Endothelial cell (in vitro differentiated cells): ENCODE measurements at places on chromosomes 6 and 20. TPM values are rescaled to one million over a fixed set of nuclear protein-coding genes. Genes with fewer than 3 reads are reported as not detected.
A peak's percentile ranks its signal among the peaks of the same experiment; 100 is the strongest.

DNA sequence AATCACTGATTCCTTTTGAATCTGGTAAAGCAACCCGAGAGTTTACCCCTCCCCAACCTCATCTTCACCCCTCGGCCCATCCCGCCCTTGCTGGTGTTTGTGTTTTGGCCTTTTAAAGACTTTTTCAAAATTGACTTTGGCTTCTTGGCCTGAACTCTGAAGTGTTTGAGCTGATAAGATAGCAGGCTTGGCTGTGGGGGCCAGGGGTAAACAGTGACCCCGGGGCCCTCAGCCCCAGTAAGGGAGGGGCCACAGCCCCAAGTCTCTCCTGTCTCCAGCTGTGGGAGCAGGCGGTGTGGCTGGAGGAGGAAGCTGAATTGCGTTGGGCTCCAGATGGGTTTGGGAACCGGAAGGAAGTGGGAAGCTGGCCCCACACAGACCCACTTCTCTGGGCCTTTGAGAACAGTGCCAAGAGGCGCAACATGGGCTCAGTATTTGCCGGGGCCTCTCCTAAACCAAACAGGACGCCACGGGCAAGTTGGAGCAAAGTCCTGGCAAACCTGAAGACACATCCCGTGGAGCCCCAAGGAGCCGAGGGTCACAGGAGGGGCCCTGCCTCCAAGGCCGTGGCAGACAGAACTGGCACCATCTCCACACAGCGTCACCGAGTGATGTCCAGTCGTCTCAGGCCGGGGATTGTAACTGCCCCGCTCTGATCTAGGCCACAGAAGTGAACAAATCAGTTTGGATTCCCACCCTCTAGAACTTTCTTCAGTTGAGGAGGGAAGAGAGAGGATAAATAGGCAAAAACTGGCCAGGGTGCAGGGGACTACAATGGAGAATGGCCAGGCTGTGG, 54.3 kb upstream of the PTPN1 start:
- DNase-seq = no peak
- H3K27ac ChIP-seq = no peak overlapping the region
- no peaks in the 10 kb centered on the region for H3K27me3 ChIP-seq
- no peaks in the 10 kb centered on the region for H3K4me1 ChIP-seq
- no peak overlapping the region for H3K4me3 ChIP-seq
- no peaks in the 10 kb centered on the region for H3K36me3 ChIP-seq

ZNF334 gene
- 19.5 TPM for total RNA-seq

HRH3 gene
- total RNA-seq = not detected

- H3K27me3 ChIP-seq = peaks cover 2% of the 10 kb centered on the region
- H3K4me3 ChIP-seq = no peak overlapping the region
- H3K27ac ChIP-seq = no peak overlapping the region
- peaks cover 13% of the 10 kb centered on the region for H3K4me1 ChIP-seq
Measured at GRCh38 chr20:50436696-50437095, 73.5 kb upstream of the PTPN1 start.

- DNase-seq = no peak
- peaks cover 4% of the 10 kb centered on the region for H3K27me3 ChIP-seq
- H3K27ac ChIP-seq = no peak overlapping the region
- no peaks in the 10 kb centered on the region for H3K36me3 ChIP-seq
- H3K4me3 ChIP-seq = no peak overlapping the region
Measured at GRCh38 chr6:16302721-16303552, 64.5 kb downstream of the GMPR start.

GRCh38 chr6:99905209-99906106, 88.6 kb downstream of the MCHR2 start:
- H3K4me1 ChIP-seq = no peaks in the 10 kb centered on the region
- H3K27ac ChIP-seq = no peak overlapping the region
- peak; percentile 15 for DNase-seq
- no peak overlapping the region for H3K4me3 ChIP-seq
- H3K36me3 ChIP-seq = no peaks in the 10 kb centered on the region

- no peak overlapping the region for H3K27ac ChIP-seq
- no peak overlapping the region for H3K4me3 ChIP-seq
- H3K4me1 ChIP-seq = no peaks in the 10 kb centered on the region
- no peaks in the 10 kb centered on the region for H3K27me3 ChIP-seq
Measured at GRCh38 chr6:130417951-130418350, 52.1 kb downstream of the TMEM200A start.

FOXS1 gene
- total RNA-seq = 9.6 TPM

GRCh38 chr6:163729127-163729872, 314.8 kb downstream of the QKI start:
- peaks cover 6% of the 10 kb centered on the region for H3K27me3 ChIP-seq
- peaks cover 3% of the 10 kb centered on the region for H3K4me1 ChIP-seq
- no peak overlapping the region for H3K27ac ChIP-seq
- H3K4me3 ChIP-seq = no peak overlapping the region

DNA sequence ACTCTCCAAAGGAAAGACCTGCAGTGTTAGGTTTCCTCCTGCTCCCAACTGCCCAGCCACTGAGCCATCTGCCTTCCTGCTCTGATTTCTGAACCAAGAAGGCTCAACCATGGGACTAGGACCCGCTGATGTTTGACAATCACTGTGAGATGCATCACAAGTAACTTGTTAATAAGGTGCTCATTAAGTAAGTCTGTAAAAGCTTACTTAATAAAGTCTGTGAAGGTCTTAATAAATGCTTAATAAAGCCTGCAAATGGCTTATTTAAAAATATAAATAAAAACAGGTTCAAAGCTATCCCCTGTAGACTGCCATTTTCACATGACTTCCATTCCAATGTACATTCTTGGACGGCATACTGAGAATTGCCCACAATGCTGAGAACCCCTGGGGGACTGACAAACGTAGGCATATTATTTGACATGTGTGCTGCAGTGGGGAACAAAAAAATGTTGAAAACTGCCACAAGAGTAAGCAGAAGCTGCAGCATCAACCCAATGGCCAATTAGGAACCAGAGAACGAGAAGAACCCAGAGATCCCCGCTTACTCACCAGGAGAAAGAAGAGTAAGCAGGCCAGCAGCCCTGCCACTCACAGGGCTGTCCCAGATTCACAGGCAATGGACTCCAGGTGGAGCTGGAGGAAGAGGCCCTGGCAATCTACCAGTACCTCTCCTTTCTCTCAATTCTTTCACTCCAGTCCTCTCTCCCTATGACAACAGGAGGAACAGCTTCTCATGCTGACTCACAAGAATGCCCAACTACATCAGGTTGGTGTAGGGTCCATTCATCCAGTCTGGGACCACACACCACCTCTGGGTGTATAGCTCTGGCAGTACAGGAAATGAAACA, 19.5 kb downstream of the KIF13A start:
- H3K36me3 ChIP-seq = peaks cover 15% of the 10 kb centered on the region
- H3K4me3 ChIP-seq = no peak overlapping the region

GRCh38 chr20:24723647-24724352, 225.3 kb upstream of the CST7 start:
- H3K4me3 ChIP-seq = no peak overlapping the region
- no peaks in the 10 kb centered on the region for H3K36me3 ChIP-seq
- H3K27me3 ChIP-seq = no peaks in the 10 kb centered on the region
- DNase-seq = no peak
- H3K27ac ChIP-seq = no peak overlapping the region
- peaks cover 5% of the 10 kb centered on the region for H3K4me1 ChIP-seq

- no peak for DNase-seq
- H3K27me3 ChIP-seq = no peaks in the 10 kb centered on the region
- peaks cover 8% of the 10 kb centered on the region for H3K4me1 ChIP-seq
- H3K27ac ChIP-seq = no peak overlapping the region
Measured at GRCh38 chr6:156391977-156392376, 385.2 kb upstream of the ARID1B start.

DNA sequence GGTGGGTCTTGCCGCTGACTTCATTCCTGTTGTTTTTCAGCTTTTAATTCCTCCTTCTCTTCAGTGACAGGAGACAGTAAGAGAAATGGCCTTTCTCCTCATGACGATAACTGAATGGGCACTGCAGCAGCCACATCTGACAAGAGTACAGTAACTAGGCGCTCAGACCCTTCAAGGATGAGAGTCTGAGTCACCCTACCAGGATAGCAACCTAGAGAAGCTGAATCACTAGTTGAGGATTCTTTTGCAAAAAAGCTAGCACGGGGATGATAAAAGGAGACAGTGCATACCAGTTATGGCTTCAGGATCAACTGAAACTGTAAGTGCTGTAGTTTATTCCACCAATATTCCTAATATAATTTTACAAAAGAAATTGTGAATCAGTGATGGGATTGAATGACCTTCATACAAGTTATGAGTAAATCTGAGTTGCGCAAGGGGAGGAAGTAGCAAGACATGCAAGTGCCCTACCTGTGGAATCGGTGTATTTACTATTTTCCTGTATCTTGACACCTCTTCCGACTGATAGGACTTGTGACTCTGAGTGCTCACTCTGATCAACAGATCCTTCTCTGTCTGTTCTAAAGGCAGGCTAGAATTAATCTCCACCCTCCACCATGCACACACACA, 161.8 kb upstream of the GRIK2 start:
- H3K4me3 ChIP-seq = no peak overlapping the region
- H3K27me3 ChIP-seq = peaks cover 2% of the 10 kb centered on the region
- no peak overlapping the region for H3K27ac ChIP-seq
- H3K36me3 ChIP-seq = no peaks in the 10 kb centered on the region
- no peaks in the 10 kb centered on the region for H3K4me1 ChIP-seq

GATA5 gene
- total RNA-seq = not detected

DNA sequence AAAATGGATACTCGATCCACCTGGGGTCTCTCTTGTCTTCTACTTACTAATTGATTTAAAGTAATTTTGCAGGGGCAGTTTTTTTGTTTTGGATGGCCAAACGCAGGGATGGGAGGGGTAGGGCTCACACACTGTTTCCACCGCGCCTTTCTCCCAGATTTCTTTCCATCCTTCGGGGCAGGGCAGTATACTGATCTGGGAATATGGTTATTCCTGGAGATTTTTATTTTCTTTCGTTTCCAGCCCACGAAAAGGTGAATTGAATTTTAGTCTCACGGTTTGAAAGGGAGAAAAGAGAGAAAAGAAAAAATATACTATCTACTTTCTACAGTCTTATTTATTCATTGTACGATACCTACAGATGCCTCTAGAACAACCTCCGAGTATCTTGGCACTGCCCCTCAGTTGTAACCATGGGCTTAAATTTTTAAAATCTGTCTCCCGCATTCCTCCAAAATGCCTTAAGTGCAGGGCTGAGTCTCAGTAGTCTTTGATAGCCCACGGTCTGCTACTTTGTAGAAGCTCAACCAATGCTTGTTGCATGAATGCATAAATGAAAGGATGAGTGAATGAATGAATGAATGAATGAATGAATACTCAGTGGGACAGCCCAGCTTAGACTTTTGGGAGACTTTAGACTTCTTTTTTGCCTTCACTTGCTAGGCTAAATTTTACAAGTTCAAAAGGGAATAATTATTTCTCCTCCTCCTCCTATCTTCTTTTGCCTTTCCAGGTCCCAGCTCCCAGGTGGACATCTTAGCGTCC, 18.1 kb upstream of the TRIM27 start:
- H3K4me3 ChIP-seq = peak overlapping the region; percentile 94
- peaks cover 37% of the 10 kb centered on the region for H3K27me3 ChIP-seq
- H3K4me1 ChIP-seq = peaks cover 32% of the 10 kb centered on the region
- peak; percentile 62 for DNase-seq
- H3K36me3 ChIP-seq = peaks cover 4% of the 10 kb centered on the region

DNA sequence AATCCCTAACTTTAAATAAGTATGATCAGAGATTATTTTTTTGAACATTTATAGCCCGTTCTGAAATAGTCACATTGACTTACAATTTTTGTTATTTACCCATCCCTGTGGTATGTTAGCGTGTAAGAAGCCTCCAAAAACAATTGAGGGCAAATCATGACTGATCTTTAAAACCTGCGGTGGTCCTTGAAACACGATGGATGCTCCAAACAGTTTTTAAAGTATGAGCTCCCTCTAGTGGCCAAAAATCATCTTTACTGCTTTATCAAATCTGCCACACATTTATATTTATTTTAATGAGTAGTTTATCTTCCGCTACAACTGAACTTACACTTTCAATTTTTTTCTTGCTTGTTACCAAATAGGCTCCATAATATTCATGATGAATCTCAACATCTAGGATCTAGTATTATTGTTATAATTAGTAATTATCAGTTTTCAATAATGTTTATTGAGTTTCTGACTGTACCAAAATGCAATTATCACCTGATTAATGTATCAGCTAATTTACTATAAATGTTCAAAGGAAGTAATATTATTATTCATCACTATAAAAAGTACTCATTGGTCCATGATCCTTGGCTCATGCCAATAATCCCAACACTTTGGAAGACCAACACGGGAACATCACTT, 52.2 kb downstream of the MARCKS start:
- no peak overlapping the region for H3K4me3 ChIP-seq
- peak; percentile 47 for DNase-seq
- H3K27me3 ChIP-seq = peaks cover 7% of the 10 kb centered on the region
- peaks cover 2% of the 10 kb centered on the region for H3K36me3 ChIP-seq

DNA sequence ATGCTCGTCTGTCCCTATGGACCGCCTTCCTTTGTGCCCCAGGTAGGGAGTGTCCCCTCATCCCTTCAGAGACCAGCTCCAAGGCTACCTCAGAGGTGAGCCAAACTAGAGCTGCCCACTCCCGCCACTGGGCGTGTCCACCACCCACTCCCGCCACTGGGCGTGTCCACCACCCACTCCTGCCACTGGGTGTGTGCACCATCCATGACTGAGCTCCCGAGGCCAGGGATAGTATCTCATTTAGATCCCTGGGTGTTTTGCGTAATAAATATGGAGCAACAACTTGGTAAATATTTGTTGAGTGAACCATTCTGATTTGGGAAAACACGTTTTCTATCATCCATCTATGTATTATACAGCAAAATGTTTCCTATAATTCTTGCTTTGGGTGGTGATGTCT, 68.8 kb downstream of the ZBTB2 start:
- peaks cover 19% of the 10 kb centered on the region for H3K36me3 ChIP-seq
- H3K4me3 ChIP-seq = no peak overlapping the region
- no peak overlapping the region for H3K27ac ChIP-seq

- no peak overlapping the region for H3K4me3 ChIP-seq
- H3K27ac ChIP-seq = no peak overlapping the region
- no peak for DNase-seq
- peaks cover 9% of the 10 kb centered on the region for H3K27me3 ChIP-seq
- peaks cover 19% of the 10 kb centered on the region for H3K4me1 ChIP-seq
- no peaks in the 10 kb centered on the region for H3K36me3 ChIP-seq
Measured at GRCh38 chr20:17933711-17934110, 34.9 kb downstream of the SNX5 start.

DNA sequence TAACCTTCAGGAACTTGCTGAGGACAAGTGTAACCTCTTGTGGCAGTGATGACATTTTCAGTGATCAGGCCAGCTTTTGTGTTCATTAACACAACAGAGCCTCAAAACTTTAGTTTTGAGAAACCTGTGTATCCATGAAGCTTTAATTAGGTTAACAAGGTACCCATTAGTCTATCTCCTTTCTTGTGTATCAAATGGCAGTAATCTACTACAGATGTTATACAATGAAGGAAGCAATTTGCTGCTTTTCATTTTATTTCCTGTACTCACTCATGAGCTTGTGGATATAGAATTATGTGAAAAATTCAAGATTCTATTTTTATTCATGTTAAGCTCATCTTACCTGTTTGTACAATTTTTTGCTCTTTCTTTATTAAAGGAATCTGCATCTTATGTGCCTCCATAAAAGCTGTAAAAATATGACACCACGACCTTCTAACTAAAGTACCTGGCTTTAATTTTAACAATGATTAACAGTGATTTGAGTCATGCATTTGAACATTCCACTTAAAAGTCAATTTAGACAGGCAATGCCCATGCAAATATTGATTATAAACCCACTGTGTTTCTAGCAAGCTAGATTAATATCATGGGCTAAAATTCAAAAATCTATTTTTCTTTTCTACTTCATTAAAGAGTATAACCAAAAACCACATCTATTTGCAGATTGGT, 897.3 kb downstream of the KIF16B start:
- no peak overlapping the region for H3K27ac ChIP-seq
- H3K4me3 ChIP-seq = no peak overlapping the region
- H3K27me3 ChIP-seq = no peaks in the 10 kb centered on the region
- no peak for DNase-seq

GRCh38 chr6:85469276-85470022, 19.6 kb downstream of the NT5E start:
- peaks cover 22% of the 10 kb centered on the region for H3K4me1 ChIP-seq
- DNase-seq = no peak
- no peak overlapping the region for H3K27ac ChIP-seq
- no peaks in the 10 kb centered on the region for H3K36me3 ChIP-seq
- H3K4me3 ChIP-seq = no peak overlapping the region
